Fibroblast of pulmonary artery (primary cell): ENCODE measurements at places on chromosomes 3 and 15.

DNA sequence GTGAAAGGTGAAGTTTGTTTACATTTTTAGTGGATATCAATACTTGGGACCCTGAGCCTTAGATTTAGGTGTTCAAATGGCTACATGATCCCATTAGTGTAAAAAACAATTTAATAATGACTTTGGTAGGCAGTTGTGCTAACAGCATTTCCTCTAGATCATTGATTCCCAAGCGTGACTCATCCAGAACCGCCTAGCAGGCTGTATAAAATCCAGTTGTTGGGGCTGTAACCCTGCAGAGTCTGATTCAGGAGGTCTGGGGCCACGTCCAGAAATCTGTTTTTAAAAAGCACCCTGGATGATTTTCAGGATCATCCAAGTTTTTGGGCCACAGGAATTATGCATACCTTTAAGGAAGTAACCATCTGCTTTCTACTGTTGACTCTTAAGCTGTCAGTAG, 156.4 kb downstream of the TP63 start:
- peak; percentile 6 for DNase-seq

DNA sequence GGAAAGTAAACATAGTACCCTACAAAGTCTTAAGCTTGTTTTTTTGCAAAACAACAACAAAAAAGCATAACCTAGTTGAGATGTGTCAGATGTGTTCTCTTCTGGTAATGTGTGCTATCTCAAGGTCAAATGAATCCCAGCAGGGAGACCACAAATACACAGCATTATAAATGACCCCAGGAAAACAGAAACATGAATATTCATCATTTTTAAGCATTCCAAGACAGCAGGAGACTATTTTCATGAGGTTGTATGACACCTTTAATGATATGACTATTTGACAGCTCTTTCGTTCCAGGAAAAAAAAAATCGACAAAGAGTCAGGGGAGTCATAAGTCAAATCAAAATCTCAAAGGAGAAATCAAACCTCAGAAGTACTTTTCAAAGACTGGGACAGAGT, 62.7 kb upstream of the CBLB start:
- DNase-seq, result no peak

DNA sequence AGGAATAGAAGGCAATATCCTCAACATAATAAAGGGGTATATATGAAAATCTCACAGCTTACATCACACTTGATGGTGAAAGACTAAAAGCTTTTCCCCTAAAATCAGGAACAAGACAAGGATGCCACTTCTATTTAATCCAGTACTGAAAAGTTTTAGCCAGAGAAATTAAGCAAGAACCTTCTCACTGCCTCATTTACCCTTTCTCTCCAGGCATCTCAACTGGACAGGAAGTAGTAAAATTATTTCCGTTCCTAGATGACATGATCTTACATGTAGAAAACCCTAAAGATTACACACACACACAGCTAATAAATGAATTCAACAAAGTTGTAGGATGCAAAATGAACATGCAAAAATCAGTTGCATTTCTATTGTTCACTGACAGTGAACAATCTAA, 11.2 kb downstream of the SCAP start:
- DNase-seq, result no peak

- DNase-seq, result peak; percentile 74
Observed at GRCh38 chr3:159787794-159788205, 200.8 kb upstream of the IL12A start.

- no peak for DNase-seq
Observed at GRCh38 chr15:76935620-76936019, 4.1 kb downstream of the RCN2 start.

GRCh38 chr15:32994810-32995424, 199.6 kb downstream of the FMN1 start:
- peak; percentile 79 for DNase-seq

DNA sequence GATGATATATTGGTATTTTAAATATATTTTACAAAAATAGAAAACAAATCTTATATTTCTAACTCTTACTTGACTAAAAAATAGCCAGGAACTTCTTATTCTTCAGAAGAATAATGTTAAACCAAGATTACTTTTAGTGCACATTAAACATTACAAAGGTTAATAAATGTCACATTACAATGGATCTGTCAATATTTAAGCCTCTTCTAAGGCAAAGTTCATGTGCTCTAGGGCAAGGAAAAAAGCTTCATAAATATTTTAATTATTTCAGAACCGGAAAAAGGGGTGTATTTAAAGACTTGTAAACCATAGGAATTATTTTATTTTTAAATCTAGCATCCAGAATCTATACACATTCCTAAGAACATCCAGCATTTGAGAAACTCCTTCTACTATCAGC, 166.9 kb upstream of the ROBO2 start:
- DNase-seq, result no peak

- DNase-seq, result no peak
Observed at GRCh38 chr15:98455904-98456303, 192.4 kb upstream of the IGF1R start.

DNA sequence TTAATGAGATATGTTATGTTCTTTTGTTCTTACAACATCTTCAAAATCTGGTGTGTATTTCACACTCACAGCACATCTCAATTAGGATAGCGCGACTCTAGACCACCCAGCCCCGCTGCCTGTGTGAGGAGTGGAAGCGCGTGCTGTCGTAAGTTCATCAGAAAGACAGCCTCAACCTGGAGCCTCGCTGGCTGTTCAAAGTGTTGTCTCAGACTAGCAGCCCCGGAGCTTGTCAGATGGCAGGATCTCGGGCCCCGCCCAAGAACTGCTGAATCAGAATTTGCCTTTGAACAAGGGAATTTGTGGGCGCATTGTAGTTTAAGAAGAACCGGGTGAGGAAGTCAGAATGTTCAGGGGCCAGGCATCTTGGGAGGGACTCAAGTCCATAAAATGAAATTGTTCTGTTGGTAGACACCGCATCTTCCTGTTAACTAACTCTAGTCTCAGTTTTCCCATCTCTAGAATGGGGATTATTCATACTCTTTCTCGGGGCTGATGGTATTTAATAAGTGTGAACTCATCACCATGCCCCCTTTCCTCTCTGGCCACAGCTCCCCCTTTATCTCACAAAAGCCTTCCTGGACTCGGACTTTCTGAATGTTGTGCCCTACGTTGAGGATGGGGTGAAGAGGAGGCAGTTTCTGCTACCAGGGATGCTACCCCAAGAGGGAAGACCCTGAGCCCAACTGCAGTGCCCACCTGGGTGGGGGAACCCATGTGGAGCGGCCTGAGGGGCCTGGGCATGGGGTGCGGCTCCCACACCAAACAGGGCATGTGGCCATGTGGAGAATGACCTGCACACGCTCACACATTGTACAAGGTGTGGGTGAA, 40.4 kb downstream of the BHLHE40 start:
- no peak for DNase-seq

DNA sequence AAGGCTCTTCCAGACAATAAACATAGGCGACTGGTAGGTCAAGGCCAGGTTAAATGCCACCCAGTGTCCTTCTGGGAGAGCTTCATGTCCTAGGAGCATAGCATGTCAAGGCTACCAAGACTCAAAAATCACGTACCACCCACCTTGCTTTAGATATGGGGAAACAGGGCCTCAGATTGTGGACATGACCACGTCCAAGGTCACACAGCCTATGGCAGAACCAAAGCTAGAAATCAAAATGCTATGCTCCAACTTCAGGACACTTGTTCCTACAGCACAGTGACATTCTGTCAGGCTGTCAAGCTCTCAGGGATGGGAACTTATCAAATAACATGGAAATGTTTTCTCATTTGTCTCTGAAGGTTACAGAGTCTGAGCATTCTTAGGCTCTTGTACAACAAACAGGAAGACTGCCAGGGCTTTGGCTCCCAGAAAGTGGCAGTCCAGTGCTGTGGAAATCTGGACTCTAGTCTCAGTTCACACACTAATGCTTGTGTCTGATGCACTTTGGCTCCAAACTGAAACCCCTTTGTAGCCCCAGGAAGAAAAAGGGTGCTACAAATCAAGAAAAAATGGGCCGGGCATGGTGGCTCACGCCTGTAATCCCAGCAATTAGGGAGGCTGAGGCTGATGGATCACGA, 170.4 kb upstream of the LPP start:
- DNase-seq, result no peak

DNA sequence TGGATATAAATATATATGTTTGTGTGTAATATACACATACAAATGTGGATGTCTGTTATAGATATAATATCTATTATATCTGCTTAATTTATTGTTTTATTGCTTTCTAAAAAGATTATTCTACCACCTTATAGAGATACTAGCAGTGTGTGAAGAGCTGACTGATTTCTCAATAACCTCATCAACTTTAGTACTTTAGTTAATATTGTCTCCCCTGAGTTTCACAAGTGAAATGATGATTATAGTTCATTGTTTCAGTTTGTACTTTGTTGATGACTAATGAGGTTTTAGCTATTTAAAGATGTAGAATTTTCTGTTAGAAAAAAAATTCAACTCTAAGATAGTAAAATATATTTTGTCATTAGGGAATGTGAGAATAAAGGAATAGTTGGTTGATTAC, 11.4 kb downstream of the RSRC1 start:
- DNase-seq, result no peak
